ENCODE measurements at places on chromosomes 12 and 14.

DNA sequence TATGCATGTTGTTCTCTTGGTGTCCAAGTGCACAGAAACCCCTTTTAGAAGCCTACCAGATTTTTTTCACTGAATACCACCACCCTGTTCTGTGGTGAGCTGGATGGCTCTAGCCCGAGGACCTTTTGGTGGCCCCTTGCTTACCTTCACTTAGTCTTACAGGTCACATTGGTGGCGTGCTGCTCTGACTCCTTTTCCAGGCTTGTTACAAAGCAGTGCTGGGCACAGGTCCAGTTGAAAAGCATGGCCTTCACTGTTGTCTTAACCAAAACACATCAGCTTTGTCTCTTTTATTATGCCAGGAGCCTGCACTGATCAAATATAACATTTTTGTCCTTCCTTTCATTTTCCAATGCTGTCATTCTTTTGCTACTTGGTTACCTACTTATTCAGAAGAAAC lies 43.6 kb upstream of the ARHGAP5 start:
- no peak for DNase-seq

DNA sequence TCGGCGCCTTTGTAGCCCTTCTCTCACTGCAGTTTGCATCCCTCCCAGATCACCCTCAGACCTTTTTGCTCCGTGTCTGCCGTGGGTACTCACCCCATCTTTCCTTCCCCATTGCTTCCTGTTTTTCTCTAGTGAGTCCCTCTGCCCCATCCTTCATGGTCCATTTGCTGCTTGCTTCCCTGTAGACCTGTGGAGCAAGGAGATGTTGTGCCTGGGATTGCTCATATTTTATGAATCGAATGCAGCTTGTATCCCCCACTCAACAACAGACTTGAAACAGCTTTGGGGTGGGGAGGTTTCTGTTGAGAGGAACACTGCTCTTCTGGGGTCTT lies 661 bp downstream of the DENR start:
- no peak for DNase-seq

DNA sequence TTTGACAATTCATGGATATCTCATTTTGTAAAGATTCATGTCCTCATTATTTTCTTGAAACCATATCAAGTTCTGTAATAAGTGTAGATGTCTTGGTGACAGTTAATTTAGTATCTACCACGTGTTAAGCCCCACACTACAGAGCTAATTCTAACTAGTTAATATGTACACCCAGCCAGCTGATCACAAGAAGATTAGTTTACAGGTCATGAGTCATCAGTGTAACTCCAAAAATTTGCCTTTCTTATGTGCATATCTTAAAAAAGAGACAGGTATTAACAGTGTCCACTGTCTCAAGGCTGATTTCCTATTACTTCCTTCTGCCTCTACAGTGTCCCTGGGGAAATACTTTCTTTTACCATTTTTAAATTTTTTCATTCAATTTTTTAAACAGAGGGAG lies 13.3 kb upstream of the YBX3 start:
- no peak for DNase-seq

DNA sequence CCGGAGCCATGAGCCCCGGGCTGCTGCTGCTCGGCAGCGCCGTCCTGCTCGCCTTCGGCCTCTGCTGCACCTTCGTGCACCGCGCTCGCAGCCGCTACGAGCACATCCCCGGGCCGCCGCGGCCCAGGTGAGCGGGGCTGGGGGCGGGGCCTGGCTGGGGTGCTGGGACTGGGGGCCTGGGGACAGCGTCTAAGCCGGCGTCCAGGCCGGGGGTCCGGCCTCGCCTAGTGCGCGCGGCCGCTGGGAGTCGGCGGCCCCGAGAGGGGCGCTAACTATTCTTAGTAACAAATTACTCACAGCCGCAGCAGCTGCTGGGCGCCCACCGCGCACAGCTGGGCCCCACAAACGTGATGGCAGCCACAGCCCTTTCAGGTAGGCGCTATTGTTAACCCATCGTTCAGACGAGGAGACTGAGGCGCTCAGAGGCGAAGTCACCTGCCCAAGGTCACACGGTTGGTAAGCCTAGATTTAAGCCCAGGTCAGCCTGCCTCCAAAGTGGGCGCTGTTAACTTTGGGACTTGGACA lies 374 bp downstream of the CYP46A1 start:
- DNase-seq: no peak

DNA sequence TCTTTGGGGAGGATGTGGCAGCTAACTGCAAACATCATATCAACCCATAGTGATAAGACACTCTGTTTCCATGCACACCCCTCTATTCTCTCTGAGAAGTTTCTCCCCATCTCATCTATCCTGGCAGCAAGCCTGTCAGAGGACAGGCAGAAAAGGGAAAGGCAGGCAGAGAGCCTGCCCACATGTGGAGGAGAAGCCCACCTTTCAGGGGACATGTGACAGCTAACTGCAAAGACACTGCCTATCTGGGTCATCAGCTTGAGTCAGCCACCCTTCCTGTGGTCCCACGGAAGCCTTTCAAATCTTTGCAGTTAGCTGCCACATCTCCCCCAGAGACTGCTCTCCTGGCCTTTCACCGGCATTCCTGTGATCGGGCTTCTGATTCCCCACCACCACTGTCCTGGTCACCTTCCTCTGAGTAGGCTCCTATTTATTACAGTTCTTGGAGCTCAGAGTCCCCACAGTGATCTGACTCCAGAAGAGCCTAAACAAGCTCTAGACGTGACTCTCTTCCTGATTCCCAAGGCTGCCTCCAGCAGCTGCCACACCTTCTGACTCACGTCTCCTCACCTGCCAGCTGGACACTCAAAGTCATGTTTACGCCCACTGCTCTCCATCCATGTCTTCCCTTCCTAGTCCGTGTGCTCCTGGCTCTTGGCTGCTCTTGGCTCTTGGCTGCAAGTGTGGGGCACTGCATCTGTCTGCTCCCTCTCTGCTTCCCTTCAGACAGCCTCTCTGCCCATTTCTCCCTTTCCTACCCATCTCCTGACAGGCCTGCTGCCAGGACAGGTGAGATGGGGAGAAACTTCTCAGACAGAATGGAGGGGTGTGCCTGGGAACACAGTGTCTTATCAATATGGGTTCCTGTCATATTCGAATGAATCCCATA lies 7.5 kb upstream of the KRT1 start:
- peak; percentile 71 for DNase-seq

GRCh38 chr12:112741106-112741505 lies 50.4 kb upstream of the RPH3A start:
- no peak for DNase-seq

DNA sequence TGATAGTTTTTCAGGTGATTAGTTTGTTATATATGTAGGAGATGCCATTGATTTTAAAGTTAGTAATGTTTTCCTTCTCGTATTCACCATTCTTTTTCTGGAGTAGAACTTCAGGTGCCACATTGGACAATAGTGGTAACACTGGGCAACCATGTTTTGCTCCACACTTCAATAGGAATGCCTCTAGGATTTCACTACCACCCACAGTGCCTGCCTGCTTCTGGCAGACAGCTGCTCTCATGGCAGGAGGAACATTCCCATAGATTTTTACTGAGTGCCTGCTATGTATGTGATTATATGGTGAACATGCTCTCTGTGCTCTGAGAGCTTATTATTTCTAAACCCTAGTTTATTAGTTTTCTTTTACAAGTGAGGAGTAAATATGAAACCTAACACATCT lies 53.7 kb downstream of the GCH1 start:
- DNase-seq: no peak

GRCh38 chr12:131671871-131672270 lies 39.0 kb upstream of the SFSWAP start:
- DNase-seq: no peak

Measured in DMS79 treated with DMSO at 0.1 percent for 48 hours (cell line).